NCI-H2171 treated with DMSO at 0.1 percent for 48 hours (cell line): ENCODE measurements at places on chromosomes 7 and 10.

DNA sequence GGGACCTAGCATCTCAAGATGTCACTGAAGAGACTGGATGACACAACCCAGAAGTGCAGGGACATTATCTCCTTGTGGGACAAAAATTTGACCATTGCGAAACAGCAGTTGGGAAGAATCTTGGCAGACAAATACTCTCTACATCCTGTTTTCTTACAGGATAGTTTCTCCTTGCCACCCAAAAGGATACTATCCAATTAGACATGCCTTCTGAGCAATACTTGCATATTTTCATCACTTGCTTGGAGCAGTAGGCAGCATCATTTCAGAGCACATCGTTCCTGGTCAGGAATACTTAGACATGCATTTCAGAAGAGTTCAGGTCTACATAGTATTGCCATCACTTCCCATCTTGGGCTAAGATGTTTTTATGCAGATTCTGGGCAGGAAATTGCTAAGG is 56.8 kb downstream of the FAS start:
- no peak for DNase-seq

DNA sequence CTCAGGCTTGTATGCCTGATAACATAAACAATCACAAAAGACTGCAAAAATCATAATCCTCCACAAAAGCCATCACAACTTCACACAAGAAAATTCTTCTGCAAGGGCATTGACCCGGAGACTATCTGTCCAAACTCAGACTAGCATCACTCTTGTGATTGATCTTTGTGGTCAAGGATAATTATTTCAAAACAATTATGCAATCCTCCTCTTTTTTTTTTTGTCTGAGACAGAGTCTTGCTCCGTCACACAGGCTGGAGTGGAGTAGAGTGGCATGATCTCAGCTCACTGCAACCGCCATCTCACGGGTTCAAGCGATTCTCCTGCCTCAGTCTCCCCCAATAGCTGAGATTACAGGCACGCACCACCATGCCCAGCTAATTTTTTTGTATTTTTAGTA is 22.2 kb downstream of the CDNF start:
- no peak for DNase-seq

DNA sequence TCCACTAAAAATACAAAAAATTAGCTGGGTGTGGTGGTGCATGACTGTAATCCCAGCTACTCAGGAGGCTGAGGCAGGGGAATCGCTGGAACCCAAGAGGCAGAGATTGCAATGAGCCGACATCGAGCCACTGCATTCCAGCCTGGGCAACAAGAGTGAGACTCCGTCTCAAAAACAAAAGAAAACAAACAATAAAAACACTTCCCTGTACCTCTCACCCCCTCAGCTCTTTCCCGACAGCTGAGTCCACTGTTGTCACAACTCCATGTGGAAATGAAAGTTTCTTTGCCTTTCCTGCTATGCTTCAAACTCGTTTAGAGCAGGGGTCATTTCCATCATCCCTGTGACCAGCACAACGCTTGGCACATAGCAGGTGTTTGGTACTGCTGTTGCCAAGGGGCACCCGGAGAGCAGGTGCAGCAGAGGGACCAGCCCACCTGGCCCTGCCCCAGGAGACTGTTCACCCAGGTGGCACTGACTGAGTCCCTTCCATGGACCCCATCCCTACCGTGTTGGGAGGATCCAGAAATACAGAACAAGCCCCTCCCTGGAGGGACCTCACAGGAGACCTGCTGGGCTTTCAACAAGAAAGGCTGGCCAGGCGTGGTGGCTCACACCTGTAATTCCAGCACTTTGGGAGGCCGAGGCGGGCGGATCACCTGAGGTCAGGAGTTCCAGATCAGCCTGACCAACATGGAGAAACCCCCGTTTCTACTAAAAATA is 4.9 kb downstream of the TMEM130 start:
- DNase-seq = no peak

DNA sequence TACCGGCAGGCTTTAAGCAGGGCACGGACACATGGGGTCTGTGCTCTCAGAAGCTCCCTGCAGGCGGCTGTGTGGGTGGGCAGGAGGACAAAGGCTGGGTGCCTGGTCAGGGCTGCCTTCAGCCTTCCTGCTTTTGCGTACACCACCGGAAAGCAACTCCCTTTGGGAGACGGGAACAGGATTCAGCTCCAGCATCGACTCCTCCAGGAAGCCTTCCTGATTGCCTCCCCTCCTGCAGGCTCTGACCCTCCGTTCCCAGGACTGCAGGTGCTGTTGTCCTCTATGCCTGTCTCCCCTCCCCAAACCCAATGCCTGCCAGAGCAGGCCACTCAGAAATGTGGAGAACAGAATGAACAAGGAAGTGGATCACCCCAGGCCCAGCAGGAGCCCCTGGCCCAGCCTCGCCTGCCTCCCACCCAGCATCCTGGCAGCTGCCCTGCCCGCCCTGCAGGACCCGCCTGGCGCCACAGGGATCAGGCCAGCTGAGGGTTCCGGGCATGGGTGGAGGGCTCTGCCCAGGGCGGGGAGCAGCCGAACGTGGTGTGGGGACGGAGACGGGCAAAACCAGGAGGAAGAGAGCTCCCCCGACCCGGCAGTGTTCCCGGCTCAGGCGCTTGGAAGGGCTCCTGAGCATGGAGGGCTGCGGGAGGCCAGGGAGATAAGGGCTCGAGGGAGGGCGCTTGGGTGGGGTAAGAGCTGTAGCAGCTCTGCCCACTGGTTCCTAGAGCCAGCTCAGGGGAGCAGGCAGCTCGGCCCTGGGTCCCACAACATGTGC is 6.2 kb upstream of the ELN start:
- DNase-seq = no peak
